ENCODE measurements at places on chromosomes 5 and 9.

DNA sequence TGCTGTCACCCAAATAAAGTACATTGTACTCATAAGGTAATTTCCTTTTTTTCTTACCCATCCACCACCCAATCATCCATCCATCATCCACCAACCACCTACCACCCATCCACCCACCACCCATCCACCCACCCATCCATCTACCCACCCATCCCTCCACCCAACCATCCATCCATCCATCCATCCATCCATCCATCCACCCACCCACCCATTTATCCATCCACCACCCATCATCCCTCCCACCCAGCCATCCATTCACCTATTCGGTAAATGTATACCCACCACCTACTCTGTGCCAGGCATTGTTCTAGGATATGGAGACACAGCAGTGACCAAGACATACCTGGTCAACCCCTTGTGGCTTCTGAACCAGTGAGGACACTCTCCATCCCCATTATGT, 25.1 kb downstream of the MGAT1 start:
- no peak for DNase-seq

GRCh38 chr5:78509145-78509865, 139.3 kb downstream of the LHFPL2 start:
- no peak for DNase-seq

DNA sequence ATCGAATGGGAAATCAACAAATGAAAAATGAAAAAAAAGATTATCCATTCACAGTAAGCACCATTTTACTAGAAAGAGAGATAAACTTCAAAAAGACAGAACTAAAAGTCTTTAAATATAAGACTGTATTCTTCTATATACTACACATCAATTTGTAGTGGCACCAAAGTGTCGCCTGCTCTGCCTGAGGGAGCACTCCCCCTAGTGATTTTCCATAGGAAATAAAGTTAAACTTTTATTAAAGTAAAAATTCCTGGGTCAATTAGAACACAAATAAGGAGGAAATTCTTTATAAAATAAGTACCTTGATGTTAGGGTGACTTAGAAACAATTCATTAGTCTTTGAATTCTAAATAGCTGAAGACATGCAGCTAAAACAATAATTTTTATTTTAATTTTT, 9.7 kb downstream of the RAD1 start:
- no peak for DNase-seq

DNA sequence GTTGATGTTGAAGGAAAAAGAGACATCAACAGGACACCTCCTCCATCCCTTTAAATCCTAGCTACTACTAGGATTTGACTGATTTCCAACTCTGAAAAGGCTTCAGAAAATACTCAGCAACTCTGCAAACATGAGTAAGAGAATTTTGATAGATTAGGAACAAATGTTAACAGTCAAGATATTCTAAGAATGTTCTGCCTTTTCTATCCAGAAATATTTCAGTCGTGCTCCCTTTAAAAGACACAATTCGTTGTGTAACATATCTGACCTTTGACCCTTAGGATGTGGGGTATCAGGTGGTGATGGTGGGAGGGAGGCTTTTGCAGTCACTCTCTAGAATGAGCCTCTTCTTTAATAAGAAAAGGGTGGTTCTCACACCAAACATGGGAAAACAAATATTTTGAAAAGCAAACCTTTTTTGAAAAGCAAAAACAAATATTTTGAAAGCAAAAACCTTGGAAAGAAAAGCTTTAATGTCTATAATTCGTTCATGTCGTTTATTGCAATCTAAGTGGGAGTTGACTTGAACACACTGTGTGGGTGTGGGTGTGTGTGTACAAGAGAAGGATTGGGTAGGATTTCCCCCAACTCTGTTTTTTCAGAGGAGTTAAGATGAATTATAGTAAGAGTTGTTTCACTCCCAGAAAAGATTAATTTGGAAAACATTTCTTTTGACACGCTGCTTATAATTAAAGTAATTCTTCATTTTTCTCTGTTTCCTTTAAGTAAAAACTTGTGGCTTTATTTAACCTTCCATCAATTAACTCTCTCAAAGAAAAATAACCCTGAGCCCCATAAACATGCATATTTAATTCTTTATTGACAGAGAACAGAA, 152.8 kb downstream of the TMEM167A start:
- DNase-seq = no peak

DNA sequence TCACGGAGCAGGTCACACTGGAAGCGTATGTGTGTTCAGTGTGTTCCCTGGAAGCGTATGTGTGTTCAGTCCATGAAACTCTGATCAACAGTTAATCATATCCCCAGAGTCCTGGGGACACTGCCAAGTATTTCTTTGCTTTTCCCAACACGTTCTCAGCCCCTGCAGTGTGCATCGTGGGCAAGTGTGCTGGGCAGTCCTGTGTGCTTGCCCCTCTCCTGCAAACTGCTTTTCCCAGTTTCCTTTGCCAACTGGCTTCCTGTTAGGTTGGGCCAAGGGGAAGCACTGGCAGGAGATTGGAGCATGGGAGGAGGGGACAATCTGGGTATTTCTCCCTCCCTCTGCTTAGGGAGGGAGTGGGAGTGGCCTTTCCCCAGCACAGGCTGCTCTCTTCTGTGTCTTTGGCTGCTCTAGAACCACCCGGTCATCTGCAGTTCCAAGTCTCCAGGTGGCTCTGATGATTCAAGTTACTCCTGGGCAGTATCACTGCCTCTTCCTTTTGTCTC, 36.8 kb upstream of the NEK6 start:
- no peak for DNase-seq

- no peak for DNase-seq
Measured at GRCh38 chr9:116422119-116422979, 264.8 kb upstream of the TRIM32 start.
